ENCODE measurements at places on chromosomes 13 and 19.

DNA sequence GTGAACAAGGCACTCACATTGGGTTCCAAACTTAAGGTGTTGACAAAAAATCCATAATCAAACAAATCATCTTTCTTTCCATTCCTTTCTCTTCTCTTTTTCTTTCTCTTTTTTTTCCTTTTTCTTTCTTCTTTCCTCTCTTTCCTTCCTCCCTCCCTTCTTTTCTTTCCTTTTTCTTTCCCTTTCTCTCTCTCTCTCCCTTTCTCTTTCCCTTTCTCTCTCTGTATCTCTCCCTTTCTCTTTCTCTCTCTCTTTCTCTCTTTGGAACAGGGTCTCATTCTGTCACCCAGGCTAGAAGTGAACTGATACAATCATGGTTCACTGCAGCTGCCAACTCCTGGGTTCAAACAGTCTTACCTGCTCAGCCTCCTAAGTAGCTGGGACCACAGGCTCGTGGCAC is 12.5 kb downstream of the C19orf18 start:
- DNase-seq, result no peak

GRCh38 chr19:48351341-48351752 is 12.4 kb downstream of the TMEM143 start:
- no peak for DNase-seq

- peak; percentile 49 for DNase-seq
These were observed 8.4 kb upstream of the CEACAM19 start for GRCh38 chr19:44662691-44663385.

DNA sequence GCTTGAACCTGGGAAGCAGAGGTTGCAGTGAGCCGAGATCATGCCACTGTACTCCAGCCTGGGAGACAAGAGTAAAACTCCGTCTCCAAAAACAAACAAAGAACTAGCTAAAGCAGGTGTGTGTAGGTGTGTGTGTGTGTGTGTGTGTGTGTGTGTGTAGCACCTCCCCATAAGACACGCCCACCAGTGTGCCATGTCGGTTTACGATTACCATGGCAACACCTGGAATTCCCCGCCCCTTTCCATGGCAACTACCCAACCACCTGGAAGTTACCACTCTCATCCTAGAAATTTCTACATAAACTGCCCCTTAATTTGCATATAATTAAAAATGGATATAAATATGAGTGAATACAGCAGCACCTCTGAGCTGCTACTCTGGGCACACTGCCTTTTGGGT is 80.9 kb upstream of the ADGRE5 start:
- DNase-seq, result no peak

GRCh38 chr13:41107104-41107571 is 25.5 kb downstream of the KBTBD6 start:
- DNase-seq, result no peak

DNA sequence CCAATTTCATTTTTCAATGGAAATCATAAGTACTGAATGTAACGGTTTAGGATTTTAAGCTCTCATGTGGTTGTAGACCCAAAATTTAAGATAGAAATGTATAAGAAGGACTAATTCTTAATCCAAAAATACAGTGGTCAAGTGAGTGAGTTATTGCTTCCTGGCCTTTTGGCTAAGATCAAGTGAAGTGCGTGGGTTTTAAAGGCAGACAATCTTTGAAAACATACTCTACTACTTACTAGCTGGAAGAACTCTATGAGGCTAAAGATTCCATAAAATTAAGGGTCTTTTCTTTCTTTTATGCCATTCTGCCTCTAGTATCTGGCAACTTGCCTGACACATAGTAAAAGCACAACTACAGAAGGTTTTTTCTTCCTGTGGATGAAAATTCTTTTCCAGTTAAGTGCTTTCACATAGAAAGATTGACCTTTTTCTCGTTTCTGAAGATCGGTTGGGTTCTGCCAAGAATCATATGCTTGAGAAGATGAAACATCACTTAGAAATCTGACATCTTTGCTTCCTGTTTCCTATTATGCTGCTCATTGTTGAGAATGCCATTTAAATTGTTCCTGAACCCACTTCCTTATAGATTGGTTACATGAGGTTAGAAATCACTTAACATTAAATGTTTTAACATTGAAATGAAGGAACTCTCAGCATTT is 26.4 kb upstream of the SCEL start:
- DNase-seq, result no peak

DNA sequence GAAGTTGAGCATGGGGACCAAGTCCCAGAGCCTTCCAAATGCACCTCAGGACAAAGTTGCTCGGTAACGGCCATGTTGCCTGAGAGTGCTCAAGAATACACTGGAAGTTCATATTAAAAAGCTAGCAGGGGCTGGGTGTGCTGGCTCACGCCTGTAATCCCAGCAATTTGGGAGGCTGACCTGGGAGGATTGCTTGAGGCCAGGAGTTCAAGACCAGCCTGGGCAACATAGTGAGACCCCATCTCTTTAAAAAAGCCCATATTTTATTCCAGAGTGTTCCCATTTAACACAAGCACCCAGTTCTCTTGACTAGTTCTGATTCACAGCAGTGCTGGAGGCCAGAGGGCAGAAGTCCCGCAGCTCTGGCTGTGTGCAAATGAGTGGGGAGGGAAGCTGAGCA is 8.1 kb upstream of the GPI start:
- DNase-seq, result no peak

- no peak for DNase-seq
These were observed 85.5 kb downstream of the ELF1 start for GRCh38 chr13:40933508-40934204.

DNA sequence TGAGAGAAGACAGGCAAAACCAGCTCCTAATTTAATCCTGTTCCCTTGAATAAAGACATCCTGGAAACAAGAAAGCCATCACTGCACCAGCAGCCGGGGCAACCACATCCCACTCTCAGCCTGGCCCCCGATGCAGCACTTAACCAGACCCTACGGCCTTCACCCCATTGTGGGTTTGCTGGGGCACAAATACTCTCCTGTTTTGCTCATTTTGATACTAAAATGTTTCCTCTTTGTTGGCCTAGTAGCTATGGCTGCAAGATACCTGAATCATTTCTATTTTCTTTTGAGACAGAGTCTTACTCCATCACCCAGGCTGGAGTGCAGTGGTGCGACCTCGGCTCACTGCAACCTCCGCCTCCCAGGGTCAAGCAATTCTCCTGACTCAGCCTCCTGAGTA is 28.4 kb downstream of the ANKRD27 start:
- DNase-seq, result no peak

DNA sequence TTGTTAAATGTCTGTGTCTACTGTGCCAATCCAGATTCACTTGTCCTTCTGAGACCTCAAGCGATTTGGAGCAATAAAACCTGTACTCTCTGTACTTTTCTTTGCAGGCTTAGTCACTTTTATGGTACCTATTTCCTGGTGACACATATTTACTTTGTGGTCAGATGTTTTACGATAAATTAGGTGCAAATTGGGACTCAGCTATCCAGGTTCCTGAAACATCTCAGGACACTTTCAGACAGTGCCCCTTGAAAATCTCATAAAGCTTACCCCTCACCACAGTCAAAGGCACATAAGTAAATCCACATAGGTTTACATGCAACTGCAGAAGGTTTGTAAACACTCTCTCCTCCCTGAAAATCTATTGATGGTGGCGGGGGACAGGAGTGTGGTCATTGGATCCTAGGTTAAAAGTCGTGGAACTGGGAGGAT is 438.8 kb downstream of the EFNB2 start:
- DNase-seq, result no peak

DNA sequence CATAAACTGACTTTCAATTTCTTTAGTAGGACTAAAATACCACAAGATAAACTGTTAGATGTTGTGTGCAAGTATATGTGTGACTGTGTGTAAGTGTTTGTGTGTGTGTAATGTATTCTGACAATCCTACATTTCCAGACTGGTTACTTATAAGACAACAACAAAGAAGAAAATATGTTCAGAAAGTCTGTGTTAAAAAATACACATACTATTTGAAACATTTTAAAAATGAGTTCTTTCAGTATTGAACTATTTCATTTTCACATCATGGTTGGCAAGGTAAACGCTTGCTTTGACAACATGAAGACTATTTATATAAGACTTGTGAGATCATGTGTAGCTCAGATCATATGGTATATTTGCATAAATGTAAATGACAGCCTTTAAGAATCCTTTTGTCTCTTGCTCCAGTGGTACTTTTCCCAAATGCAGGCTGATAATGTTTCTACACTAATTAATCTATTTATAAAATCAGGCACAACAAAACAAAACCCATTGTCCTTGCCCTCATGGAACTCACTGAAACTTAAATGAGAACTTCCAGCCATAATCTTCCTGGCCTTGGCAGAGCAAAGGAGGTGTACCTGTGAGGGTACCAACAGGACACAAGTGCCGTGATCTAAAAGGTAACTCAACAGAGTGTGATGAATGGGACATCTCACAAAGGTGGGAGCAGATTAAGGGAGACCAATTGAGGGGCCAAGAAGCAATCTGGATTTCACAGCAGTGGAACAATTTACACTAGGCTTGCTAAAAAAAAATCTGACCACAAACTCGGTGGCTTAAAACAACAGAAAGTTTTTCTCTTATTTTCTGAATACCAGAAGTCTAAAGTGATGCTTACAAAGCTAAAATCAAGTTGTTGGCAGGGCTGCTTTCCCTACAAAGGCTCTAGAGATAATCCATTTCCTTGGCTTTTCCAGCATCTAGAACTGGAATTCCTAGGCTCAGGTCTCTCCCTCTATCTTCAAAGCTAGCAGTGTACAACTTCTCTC is 349.0 kb downstream of the TBC1D4 start:
- no peak for DNase-seq

DNA sequence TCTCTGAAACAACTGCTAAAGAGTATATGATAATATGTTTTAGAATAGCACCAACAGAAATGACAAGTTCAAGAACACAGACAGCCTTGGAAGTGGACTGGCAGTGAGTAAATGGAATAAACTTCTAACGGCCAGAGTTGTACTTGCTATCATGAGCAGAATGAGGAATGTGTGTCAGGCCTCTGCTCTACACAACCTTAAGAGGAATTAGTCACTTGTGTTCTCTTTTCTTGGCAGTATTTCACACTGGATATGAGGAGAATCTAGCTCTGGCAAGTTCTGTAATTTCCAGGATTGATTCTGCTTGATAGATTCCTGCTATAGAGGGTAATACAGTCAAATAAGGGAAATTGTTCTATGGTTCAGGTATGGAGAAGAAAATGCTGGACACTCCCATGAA is 757.3 kb downstream of the EFNB2 start:
- DNase-seq, result no peak

- DNase-seq, result no peak
These were observed 5.1 kb downstream of the CBARP start for GRCh38 chr19:1232652-1233072.

GRCh38 chr13:20891034-20891433 is 11.5 kb downstream of the XPO4 start:
- DNase-seq, result no peak

- no peak for DNase-seq
These were observed 8.2 kb downstream of the FXYD5 start for GRCh38 chr19:35162471-35163326.

DNA sequence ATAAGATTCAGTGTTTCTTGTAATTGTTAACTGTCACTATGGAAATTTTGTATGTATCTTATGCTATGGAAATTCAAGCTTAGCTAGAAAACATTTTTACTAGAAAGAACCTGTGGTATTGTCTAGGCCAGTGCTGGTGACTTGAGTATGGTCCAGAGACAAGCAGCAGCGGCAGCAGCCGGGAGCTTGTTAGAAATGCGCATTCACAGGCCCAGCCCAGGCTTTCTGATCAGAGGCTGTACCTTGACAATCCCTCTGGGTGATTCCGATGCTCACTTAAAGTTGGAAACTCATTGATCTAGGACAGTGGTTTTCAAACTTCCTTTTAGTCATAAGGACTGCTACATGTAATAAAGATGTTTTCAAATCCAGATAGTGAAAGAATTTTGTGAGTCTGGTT is 287.4 kb downstream of the SHISA2 start:
- no peak for DNase-seq

GRCh38 chr13:99827011-99827772 is 144.4 kb downstream of the ZIC5 start:
- DNase-seq, result no peak

- no peak for DNase-seq
These were observed 7.3 kb upstream of the MCF2L start for GRCh38 chr13:112961457-112962369.

DNA sequence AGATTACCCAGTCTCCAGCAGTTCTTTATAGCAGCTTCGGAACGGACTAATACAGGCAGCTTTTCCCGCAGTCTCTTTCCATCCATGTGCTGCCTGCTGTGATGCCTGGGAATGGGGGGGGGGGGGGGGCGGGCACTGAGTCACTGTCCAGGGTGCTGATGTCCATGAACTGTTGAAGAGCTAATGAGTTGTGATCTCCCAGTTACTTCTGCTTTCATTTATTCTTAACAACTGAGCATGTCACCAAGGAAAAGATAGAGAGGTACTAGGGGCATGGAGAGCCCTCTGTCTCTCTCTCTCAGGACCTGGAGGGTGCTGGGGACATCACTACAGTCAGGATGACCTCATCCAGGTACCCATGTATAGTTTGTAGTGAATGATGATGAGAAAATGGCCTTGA is 20.3 kb upstream of the CEACAM1 start:
- no peak for DNase-seq

DNA sequence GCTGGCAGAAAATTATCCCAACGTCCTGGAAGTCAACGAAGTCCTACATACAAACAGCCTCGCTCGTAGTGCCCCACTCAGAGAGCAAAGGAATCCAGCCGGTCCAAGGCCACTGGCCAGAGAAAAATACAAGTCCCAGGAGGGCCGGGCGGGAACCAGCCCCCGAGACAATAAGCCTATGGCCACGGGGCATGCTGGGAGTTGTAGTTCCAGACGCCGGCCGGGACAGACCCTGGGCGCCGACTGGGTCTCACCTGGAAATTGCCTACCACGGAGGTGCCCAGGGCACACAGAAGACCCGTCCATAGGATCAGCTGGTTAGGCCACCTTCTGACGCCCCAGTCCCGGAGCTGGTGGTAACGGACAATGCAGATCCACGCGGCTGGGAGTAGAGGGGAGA is 5.4 kb downstream of the TMEM150B start:
- no peak for DNase-seq

DNA sequence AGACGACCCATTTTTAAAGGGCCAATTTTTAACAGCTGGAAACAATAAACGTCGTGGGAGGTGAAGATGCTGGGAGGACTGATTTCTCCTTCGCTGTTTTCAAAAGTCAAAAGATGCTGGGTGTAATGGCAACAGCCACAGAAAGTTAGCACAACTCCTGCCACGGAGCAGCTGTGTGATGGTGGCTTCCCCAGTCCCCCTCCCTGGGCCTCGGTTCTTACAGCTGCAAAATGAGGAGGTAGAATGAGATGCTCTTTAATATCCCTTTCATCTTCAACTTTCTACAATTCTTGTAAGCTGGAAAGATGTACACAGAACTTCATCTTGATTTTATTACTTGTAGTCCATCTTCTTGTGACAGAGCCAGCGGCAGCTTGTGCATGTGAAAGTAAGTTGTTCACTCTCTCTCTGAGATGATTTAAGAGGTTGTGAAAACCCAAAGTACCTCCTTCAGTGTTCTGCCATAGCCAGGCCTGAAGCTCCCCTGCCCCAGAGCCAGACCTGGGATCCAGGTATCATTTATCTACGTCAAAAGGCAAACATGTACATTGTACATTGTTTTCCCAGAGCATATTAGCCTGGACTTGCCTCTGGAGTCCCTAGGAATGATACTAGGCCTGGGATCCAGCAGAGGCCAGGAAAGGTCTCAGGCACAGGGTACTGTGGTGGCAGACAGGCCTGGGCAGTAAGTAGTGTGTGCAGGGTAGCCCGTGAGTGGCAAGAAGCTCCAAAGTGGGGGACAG is 3.4 kb upstream of the UBE2L5 start:
- DNase-seq, result no peak

- no peak for DNase-seq
These were observed 52.6 kb downstream of the RGCC start for GRCh38 chr13:41509971-41510370.

Data from GM04503 (cell line).